ENCODE measurements at places on chromosomes 12 and 14.

GRCh38 chr14:77224212-77224611, 42.6 kb downstream of the TMEM63C start:
- DNase-seq: no peak
- no peaks in the 10 kb centered on the region for H3K27me3 ChIP-seq
- no peaks in the 10 kb centered on the region for H3K36me3 ChIP-seq
- H3K4me3 ChIP-seq: no peak overlapping the region
- H3K27ac ChIP-seq: no peak overlapping the region
- no peaks in the 10 kb centered on the region for H3K4me1 ChIP-seq

- no peak overlapping the region for H3K4me3 ChIP-seq
- H3K27ac ChIP-seq: no peak overlapping the region
- DNase-seq: no peak
- H3K4me1 ChIP-seq: no peaks in the 10 kb centered on the region
- H3K27me3 ChIP-seq: no peaks in the 10 kb centered on the region
Observed at GRCh38 chr12:38411426-38411825, 94.9 kb downstream of the ALG10B start.

DNA sequence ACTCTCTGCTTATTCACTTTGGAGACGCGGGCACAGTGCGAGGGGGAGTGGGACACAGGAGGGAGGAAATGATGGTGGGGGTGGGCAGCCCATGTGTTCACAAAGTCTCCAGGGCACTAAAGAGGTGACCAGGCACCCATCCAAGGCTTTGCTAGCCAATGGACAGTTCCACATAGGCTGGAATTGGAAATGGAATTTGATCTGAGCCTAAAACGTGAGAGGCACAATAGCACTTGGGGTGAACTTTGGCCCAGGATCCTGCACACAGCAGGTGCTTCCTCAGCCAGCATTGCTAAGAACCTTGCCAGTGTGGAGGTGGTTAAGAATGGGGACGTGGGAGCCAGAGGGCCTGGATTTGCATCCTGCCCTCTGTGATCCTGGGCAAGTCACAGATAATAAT, 193.8 kb downstream of the CHST11 start:
- H3K36me3 ChIP-seq: no peaks in the 10 kb centered on the region
- DNase-seq: no peak
- H3K27ac ChIP-seq: no peak overlapping the region
- H3K27me3 ChIP-seq: no peaks in the 10 kb centered on the region

DNA sequence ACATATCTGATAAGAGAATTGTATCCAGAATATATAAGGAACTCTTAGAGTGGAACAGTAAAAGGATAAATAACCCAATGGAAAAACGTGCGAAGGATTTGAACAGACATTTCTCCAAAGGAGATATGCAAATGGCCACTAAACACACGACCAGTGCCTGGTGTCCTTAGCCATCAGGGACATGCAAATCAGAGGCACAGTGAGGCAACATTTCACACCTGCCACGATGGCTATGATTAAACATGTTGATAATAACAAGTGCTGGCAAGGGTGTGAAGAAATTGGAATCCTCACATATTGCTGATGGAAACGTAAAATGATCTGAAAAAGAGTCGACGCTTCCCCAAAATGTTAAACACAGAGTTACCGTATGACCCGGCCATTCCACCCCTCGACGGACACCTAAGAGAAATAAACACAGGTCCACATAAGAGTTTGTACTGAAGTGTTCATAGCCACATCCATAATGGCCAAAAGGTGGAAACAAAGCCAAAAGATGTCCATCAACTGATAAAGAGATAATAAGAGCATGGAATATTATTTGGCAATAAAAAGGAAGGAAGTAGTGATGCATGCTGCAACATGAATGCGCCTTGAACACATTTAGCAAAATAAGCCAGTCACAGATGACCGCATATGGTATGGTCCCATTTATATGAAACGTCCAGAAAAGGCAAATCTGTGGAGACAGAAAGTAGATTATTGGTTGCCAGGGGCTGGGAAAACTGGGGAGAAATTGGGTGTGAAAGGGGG, 6.3 kb upstream of the TMEM121 start:
- no peak overlapping the region for H3K27ac ChIP-seq
- DNase-seq: no peak
- H3K36me3 ChIP-seq: no peaks in the 10 kb centered on the region
- H3K27me3 ChIP-seq: no peaks in the 10 kb centered on the region
